ENCODE measurements at places on chromosomes 13 and 19.

DNA sequence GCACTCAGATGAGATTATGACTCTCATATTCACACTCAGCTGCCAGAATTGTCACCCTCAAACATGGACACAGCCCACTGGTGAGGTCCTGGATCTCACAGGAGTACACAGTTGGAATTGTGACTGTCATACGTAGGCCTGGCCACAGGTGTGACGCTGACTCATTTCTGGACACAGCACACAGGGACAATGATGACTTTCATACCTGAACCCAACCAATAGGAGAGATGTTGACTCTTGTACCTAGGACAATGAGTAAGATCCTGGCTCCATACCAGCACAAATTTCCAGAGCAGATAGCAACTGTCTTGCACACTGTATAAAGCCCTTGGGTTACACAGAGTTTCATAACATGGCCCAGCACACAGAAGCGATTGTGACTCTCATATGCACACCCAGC lies 46.4 kb downstream of the ZNF85 start:
- no peak overlapping the region for H3K4me3 ChIP-seq
- H3K27me3 ChIP-seq = no peaks in the 10 kb centered on the region
- H3K4me1 ChIP-seq = no peaks in the 10 kb centered on the region
- H3K27ac ChIP-seq = no peak overlapping the region
- DNase-seq = no peak
- no peaks in the 10 kb centered on the region for H3K36me3 ChIP-seq

GRCh38 chr13:33649212-33649878 lies 168.6 kb upstream of the RFC3 start:
- no peaks in the 10 kb centered on the region for H3K4me1 ChIP-seq
- no peak for DNase-seq
- H3K36me3 ChIP-seq = no peaks in the 10 kb centered on the region
- no peak overlapping the region for H3K27ac ChIP-seq

- H3K27me3 ChIP-seq = no peaks in the 10 kb centered on the region
- no peak overlapping the region for H3K4me3 ChIP-seq
- no peaks in the 10 kb centered on the region for H3K36me3 ChIP-seq
- no peak for DNase-seq
- H3K27ac ChIP-seq = no peak overlapping the region
Observed at GRCh38 chr19:28066161-28066560, 1146.8 kb downstream of the UQCRFS1 start.

- DNase-seq = peak; percentile 87
- no peaks in the 10 kb centered on the region for H3K27me3 ChIP-seq
- H3K36me3 ChIP-seq = peaks cover 5% of the 10 kb centered on the region
Observed at GRCh38 chr19:3108775-3109174, 14.6 kb downstream of the GNA11 start.

GRCh38 chr13:43698758-43699157 lies 88.0 kb downstream of the ENOX1 start:
- no peaks in the 10 kb centered on the region for H3K36me3 ChIP-seq
- no peaks in the 10 kb centered on the region for H3K4me1 ChIP-seq
- H3K27me3 ChIP-seq = no peaks in the 10 kb centered on the region

GRCh38 chr19:18750295-18750970 lies 40.7 kb downstream of the COMP start:
- H3K36me3 ChIP-seq = peaks cover 14% of the 10 kb centered on the region
- no peak overlapping the region for H3K27ac ChIP-seq
- no peak overlapping the region for H3K4me3 ChIP-seq
- H3K27me3 ChIP-seq = no peaks in the 10 kb centered on the region
- H3K4me1 ChIP-seq = no peaks in the 10 kb centered on the region

DNA sequence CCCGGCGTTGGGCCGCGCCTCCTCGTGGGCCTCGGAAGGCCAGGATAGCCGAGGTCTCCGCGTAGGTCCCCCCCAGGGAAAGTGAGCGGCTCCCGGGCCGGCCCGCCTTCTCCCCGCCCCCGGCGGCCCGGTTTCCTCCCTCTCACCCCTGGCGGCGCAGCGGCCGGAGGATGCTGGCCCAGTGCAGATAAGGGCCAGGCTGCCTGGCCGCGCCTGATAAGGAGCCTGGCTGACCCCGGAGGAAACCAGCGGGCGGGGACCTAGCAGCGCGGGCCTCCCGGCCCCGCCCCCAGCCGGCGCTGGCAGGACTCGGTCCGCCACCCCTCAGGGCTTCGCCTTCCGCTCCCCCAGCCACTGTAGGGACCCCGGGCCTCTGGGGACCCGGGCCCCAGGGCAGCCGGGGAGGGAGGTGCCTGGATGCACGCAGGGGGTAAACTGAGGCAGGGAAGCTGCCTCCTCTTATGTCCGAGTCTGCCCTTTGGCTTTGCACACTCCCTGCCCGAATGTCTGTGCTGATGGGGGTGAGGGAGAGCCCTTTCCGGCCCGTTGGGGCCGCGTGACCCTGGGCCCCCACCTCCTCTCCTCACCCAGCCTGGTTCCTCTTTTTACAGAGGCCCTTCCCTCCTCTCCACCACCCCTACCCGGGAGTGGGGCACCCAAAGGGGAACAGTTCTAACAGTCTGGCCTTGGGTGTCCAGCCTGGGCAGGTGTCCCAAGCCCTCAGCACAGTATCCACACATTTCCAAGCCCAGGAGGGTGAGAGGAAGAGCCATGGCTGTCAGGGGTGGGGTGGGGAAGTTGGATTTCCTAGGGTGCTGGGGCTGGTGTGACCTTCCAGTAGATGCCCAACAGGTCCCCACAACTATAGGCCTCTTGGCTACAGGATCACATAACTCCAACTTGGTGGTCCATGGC lies at the start of gene LYL1:
TSS of gene LYL1 (minus strand) at position 193 of the 915 bp plus-strand sequence. CDS start 1,687 bp downstream, outside the sequence.
- H3K36me3 ChIP-seq = peaks cover 34% of the 10 kb centered on the region
- peak within 1 kb of the TSS; percentile 62 for H3K4me3 ChIP-seq
- H3K4me1 ChIP-seq = peaks cover 97% of the 10 kb centered on the region
- no peaks in the 10 kb centered on the region for H3K27me3 ChIP-seq
- DNase-seq = peak; percentile 97

- DNase-seq = no peak
- peaks cover 19% of the 10 kb centered on the region for H3K4me1 ChIP-seq
- peaks cover 8% of the 10 kb centered on the region for H3K27me3 ChIP-seq
- H3K36me3 ChIP-seq = no peaks in the 10 kb centered on the region
- H3K4me3 ChIP-seq = no peak overlapping the region
Observed at GRCh38 chr19:17020823-17021222, 5.8 kb downstream of the CPAMD8 start.

- no peak overlapping the region for H3K4me3 ChIP-seq
- H3K27ac ChIP-seq = no peak overlapping the region
- H3K36me3 ChIP-seq = peaks cover 72% of the 10 kb centered on the region
- no peaks in the 10 kb centered on the region for H3K27me3 ChIP-seq
Observed at GRCh38 chr19:4360641-4361151, 17.3 kb downstream of the MPND start.

- no peak overlapping the region for H3K4me3 ChIP-seq
- H3K27me3 ChIP-seq = no peaks in the 10 kb centered on the region
- no peak for DNase-seq
- no peak overlapping the region for H3K27ac ChIP-seq
- H3K4me1 ChIP-seq = no peaks in the 10 kb centered on the region
Observed at GRCh38 chr13:87656306-87656705, 14.9 kb upstream of the SLITRK5 start.

DNA sequence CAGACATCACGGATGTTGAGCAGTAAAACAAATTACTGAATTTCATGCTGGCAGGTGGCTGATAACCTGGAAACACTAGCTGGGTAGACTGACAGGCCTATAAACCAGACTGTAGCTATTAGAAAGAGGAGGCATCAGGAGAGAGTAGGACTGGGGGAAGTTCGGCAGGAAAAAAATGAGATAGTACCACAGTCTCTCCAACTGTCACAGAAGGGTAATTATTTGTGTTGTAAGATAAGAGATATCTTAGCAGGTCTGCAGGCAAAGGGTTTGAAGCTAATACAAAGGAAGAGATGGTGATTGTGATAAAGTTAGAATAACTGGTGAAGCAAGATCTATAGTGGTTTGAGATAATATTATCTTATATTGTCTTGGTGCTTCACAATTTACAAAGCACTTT lies 41.7 kb downstream of the MIPEP start:
- no peak overlapping the region for H3K27ac ChIP-seq
- DNase-seq = no peak
- H3K4me1 ChIP-seq = peaks cover 9% of the 10 kb centered on the region

GRCh38 chr13:30976025-30976424 lies 43.6 kb downstream of the TEX26 start:
- peaks cover 16% of the 10 kb centered on the region for H3K27me3 ChIP-seq
- DNase-seq = no peak
- H3K36me3 ChIP-seq = no peaks in the 10 kb centered on the region
- no peak overlapping the region for H3K27ac ChIP-seq

DNA sequence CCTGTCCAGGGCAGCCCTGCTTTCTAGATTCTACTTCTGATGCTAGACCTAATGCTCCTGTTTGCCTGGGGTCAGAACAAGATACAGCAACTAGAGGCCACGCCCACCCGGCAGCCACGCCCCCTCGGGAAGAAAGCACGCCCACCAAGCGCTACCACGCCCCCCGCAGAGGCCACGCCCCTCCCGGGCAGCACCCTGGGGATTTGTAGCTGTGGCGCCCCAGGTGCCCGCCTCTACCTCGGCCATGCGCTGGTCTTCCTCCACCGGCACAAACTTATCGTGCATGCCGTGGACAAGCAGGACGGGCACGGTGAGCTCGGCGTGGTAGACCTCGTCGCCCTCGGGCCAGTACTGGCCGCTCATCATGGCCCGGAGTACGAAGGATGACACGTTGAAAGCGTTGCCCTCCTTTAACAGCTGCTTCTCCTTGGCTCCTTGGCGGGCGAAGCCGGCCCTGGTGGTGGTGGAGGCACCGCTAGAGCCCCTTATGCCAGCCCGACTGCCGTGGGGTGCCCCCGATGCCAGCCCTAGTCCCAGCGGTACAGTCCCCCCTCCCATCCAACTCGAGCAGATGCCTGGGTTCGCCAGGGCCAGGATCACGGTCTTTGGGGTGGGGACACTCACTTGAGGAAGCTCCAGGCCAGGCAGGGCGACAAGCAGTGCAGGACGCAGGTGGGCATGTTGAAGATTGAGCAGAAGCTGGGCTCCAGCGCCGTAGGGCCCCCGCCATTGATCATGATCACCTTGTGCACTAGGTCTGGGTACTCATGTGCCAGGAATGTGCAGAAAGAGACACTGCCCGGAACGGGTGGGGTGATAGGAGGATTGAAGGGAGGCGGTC lies 9.0 kb downstream of the ABHD8 start:
- H3K36me3 ChIP-seq = peaks cover 7% of the 10 kb centered on the region
- peaks cover 26% of the 10 kb centered on the region for H3K4me1 ChIP-seq
- H3K4me3 ChIP-seq = no peak overlapping the region
- DNase-seq = peak; percentile 78
- no peaks in the 10 kb centered on the region for H3K27me3 ChIP-seq
- H3K27ac ChIP-seq = no peak overlapping the region

GRCh38 chr19:47573071-47574026 lies at the start of gene ZNF541:
Gene ZNF541, minus strand, starts transcription at chr19:47573148. Its CDS starts 17,292 bp downstream, at chr19:47555856.
- H3K4me3 ChIP-seq = peak within 1 kb of the TSS; percentile 62
- DNase-seq = peak; percentile 85
- no peaks in the 10 kb centered on the region for H3K4me1 ChIP-seq
- H3K27ac ChIP-seq = no peak within 1 kb of the TSS
- H3K36me3 ChIP-seq = no peaks in the 10 kb centered on the region
- H3K27me3 ChIP-seq = no peaks in the 10 kb centered on the region

- H3K36me3 ChIP-seq = peaks cover 45% of the 10 kb centered on the region
- DNase-seq = no peak
- H3K27me3 ChIP-seq = no peaks in the 10 kb centered on the region
- H3K27ac ChIP-seq = no peak overlapping the region
- H3K4me3 ChIP-seq = no peak overlapping the region
- peaks cover 2% of the 10 kb centered on the region for H3K4me1 ChIP-seq
Observed at GRCh38 chr19:34353546-34353945, 11.4 kb upstream of the GPI start.

GRCh38 chr19:45899253-45899652 lies 3.2 kb downstream of the MYPOP start:
- no peak overlapping the region for H3K4me3 ChIP-seq
- no peak for DNase-seq
- no peak overlapping the region for H3K27ac ChIP-seq
- H3K4me1 ChIP-seq = peaks cover 32% of the 10 kb centered on the region
- H3K36me3 ChIP-seq = peaks cover 34% of the 10 kb centered on the region
- H3K27me3 ChIP-seq = no peaks in the 10 kb centered on the region

GRCh38 chr13:99677116-99677951 lies 176.1 kb downstream of the TM9SF2 start:
- no peaks in the 10 kb centered on the region for H3K27me3 ChIP-seq
- no peak overlapping the region for H3K4me3 ChIP-seq
- no peak overlapping the region for H3K27ac ChIP-seq
- H3K36me3 ChIP-seq = no peaks in the 10 kb centered on the region
- no peak for DNase-seq

DNA sequence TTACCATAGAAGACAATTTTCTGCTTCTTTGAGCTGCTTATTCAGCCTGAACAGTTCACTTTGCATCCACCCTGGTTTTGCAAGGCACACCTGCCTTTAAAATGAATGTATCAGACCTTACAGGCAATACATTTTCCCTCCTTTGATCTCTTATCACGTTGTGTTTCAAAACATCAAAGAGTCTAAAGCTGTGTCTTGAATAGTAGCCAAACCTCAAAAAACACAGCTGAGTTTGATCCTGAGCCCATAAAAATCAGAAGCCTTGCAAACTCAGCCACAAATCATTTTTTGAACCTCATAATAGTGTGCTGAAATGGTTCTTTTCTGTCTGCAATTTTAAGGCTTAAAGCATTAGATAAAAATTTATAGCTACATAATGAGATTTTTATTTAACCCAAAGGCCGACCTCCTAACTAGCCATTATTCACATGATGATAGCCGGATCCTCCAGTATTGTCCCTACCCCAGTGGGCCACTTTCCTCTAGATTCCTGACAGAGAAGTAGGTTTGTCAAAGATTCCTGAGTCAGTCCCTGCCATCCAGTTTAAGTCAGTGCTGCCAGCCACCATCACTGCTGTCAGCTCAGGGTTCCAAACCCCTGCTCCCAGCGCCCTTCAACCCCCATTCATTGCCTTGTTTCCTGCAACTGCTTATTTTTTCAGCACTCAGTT lies 71.8 kb downstream of the CAB39L start:
- no peaks in the 10 kb centered on the region for H3K27me3 ChIP-seq
- no peaks in the 10 kb centered on the region for H3K4me1 ChIP-seq
- no peak for DNase-seq
- no peak overlapping the region for H3K27ac ChIP-seq
- no peak overlapping the region for H3K4me3 ChIP-seq

All from spleen (tissue), 13 donors.